ENCODE measurements at places on chromosomes 5 and 9.

GRCh38 chr9:114031037-114031630 lies 47.0 kb downstream of the AMBP start:
- no peak for DNase-seq

GRCh38 chr9:77177894-77178794 lies 810 bp downstream of the VPS13A start:
- no peak for DNase-seq

DNA sequence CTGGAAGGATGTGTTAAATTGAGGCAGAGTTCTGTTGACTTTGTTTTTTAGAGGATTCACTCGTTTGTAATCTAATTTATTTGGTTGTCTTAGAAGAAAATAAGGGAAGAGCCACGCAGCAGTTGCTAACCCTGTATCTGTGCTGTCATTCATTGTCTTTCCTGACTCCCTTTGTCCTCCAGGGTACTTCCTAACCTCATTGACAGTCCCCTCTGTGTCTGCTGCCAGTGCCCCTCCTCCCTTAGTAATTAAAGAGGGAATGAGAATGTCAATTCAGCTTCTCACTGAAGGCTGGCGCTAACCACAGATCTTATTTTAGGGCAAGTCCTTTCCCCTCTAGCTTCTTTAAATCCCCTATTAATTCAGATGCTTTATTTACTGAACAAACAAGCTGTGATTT lies 84.0 kb downstream of the MAST4 start:
- no peak for DNase-seq

DNA sequence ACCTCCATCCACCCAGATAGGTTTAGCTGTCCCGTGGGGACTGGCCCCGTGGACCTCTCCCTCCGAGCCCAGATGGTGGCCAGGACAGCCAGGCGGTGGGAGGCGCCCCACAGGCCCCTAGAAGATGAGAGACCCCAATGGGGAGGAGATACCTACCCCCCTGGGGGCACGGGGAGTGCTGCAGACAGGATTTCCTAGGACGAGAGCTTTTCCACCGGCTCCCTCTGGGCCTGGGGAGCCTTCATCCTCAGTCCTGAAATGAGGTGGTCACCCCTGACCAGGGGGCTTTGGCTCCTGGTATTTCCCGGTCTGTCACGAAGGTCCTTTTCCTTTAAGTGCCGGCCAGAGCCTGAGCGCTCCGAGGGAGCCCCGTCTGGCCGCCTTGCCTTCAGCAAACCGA lies 46.8 kb downstream of the MRPL36 start:
- DNase-seq, result no peak

DNA sequence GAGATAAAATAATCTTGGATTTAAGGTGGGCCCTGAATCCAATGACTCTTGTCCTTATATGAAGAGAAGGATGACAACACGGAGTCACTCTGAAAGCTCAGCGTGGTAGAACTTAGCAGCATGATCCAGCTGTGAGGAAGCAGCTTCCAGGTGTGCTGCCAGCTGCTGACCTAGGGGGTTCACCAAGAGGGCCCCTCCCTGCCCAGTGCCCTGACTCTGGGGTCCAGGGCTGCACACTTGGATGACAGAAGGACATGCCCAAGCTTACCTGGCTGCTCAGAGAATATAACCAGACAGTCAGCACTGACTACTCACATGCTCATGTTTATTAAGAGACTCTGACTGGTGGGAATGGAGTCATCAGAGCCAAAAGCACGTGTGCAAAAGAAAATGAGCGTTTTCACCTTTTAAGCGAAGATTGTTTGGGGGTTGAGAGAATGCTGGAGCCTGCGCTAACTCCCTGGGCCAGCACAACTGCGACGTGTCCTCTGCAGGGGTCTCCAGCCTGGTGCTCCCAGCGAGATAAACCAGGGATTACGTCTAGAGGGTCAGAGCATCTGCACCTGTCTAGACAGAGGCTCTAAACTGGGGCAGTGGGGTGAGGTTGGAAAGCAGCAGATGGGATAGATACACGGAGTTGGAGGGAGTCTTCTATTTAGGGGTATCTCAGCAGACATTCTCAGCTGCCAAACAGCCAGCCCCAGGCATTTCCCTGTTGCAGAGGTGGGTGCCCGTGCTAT lies 41.3 kb downstream of the ROPN1L start:
- no peak for DNase-seq

GRCh38 chr9:80437091-80437640 lies 865.4 kb downstream of the TLE4 start:
- no peak for DNase-seq

- peak; percentile 17 for DNase-seq
Measured at GRCh38 chr5:64074533-64074932, 91.1 kb upstream of the RNF180 start.

DNA sequence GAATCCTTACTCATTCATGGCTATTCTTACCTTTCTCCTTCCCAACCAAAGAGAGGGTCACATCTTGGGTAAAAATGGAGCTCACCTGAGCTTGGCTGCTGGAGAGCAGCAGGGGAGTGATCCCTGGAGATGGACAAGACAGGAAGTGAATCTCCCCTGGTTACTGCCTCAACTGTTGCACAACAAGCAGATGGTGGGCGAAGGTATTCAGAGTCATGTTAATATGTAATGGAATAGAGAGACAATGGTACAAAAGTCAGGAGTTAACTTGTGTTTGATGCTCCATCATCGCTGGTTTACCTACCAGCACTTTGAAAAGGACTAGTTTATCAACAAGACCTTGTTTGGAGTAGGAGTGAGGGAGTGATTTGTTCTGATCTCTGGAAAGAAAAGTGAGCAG lies 13.0 kb upstream of the PLPP1 start:
- DNase-seq, result no peak

- no peak for DNase-seq
Measured at GRCh38 chr9:92385477-92385876, 18.9 kb downstream of the OGN start.

DNA sequence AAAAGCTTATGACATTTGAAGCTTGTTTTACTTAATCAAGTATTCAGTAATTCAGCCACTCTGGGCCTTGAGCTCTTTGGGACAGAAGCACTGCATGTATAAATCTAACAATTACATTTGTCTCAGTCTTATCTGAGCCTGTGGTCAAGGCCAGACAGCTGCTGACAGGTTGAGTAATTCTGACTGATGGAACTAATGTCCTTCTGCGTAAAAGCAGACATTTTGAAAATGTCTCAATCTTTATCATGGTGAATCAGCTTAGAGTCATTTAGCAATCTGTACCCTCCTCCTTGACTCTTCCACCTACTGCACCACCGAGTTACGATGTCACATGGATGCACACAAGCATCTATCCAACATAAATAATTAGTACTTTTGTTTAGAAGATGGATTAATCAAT lies 400.0 kb downstream of the ARRDC3 start:
- no peak for DNase-seq

GRCh38 chr9:36820392-36820861 lies 213.6 kb downstream of the PAX5 start:
- DNase-seq, result no peak

DNA sequence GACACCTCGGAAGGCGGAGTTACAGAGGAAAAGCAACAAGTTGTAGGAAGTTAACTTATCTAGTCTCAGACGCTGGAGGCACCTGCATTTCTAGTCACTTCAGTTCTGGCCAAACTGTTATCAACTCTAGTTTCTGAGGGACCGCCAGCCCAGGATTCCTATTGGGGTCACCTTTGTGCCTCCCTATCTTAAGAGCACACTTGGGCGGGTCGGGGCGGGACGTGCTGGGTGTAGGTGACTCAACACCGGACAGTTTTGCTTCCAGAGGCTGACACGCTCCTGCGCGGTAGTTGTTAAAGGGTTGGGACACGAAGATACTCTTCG lies 679 bp upstream of the KDM4C start:
- peak; percentile 8 for DNase-seq

DNA sequence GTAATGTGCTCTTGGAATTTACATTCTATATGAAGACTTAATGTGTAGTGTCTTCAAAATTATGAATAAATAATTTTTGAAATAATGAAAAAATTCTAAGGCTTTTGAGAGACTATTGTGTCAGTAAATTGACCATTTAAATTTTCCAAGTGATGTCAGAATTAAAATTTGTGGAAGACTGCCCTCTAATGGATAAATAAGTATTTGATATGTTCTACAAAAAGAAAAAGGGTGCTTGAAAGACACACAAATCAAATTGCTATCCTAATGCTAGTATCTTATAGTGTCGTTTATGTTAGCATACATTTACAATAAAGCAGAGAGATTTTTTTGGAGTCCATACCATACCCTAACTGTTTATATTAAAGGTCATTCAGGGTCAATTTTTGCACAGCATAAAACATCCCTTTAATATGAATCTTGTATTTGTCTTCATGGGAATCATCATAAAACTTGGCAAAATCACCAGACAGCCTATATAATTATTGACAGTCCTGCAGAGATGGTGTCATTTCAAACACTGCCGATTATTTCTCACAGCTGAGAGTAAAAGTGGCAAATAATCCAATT lies 120.8 kb upstream of the SLC27A6 start:
- no peak for DNase-seq

DNA sequence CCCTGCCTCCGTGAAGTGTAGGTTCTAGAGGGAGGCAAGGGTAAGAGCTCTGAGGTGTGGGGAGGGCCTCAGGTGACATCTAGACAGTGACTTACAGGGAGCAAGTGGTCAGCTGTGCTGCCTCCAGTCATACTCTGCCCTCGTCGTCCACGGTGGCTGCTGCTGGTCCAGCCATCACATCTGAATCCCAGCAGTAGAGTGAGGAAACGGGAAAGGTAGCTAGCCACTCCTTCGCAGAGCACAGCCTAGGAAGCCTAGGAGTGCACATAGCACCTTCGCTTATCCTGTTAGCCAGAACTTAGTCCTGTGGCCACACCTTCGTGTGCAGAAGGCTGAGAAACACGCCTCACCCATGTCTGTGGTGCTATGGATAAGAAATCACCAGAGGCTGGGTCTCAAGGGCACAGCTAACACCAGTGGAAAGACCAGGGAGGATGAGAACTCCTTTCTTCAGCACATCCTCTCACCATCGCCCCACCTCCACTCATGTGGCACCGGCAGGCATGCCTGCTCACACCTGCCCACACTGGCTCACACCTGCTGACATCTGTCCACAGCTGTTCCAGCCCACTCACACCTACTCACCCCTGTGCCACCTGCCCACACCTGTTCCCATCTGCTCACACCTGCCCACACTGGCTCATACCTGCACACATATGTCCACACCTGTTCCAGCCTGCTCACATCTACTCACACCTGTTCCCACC lies 44.5 kb upstream of the SLC6A19 start:
- no peak for DNase-seq

DNA sequence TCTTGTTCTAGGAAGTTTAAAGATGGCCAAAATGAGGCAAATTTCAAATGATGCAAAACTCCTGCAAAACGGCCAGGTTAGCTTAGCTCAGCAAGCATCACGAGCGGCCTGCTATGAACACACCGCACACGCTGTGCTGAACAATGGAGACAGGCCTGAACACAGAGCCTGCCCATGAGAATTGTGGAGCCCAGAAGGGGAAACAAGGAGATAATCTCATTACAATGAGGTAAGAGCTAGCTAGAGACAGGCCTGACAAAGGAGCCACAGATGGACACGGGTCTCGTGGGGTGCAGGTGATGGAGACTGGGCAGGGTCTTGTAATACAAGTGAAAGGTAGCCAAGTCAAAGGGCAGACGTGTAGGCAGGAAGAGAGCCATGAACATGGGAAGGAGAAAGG lies 50.2 kb downstream of the PSMB7 start:
- no peak for DNase-seq

DNA sequence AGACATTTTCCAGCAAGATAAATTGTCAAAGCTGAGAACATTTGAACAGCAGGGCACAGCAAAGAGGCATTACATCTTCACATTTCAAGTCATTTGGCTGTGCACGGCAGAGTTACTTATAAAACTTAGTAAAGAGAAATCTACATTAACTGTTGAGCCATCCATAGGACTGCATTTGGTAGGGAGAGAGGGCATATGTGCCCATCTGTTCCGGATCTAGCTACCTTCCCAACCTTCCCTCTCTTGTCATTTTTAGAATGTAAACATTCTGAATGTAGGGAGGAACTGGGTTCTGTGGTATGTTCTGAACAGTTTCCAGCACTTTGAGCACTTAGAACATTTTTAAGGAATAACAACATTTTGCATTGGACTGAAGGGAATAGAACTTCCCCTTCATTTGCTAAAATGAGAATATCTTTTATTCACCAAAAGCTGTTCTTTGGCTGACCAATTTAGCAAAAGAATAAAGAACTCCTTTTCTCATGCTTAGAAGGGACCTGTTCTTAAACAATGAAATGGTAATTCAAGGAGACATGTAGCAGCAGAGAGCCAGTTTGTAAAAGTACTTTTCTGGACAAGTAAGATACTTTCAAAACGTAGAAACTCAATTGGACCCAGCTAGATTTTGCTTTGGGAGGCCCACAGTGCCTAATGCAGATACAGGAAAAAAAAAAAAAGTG lies 104.4 kb downstream of the CETN3 start:
- no peak for DNase-seq

DNA sequence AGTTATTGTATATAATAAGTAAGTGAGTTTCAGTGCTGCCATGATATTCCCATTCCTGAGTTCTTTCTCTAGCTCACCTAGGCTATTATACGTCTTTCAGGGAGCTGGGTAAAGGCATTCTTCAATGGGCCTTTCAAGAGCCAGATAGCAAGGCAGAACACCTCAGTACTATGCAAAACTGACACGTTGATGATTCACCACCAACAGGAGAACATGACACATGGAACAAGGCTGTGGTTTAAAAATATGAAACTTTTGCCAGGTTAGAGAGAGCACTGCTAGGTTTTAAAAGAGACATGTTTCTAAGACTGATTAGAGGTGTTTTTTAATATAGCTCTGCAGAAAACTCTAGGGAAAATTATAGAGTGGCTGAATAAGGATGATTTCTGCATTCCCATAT lies 95.9 kb downstream of the UGCG start:
- DNase-seq, result no peak

DNA sequence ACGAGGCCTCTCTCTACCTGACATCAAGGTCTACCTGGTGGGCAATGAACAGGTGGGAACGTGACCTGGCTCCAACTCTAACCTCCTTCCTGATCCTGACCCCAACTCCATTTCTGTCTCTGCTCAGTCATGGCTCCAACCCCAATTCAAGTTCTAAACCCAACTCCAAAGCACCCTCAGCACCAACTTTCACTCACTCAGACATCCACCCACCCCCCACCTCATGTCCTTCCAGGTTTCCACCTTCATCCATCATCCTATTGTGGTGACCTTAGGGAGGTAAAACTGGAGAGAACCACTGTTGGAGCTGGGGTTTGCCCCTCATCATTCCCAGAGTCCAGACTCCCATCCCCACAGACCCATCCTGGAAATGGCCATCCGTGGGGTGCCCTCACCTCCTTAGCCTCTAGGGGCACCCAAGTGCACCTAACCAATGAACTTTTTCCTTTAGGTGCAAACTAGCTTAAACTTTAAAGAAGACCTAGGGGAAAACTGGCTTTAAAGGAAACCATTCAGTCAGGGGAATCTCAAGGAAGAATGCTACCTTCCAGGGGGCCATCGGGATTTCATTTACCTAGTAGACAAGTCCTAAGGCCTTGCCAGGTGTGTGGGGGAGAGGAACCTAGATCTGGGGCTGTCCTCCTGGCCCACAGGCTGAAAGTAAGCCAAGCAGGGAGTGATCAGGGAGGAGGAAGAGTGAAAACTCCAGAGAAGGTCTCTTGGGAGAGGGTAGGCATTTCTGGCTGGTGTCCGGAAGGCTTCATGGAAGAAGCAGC lies 11.3 kb downstream of the RGS14 start:
- no peak for DNase-seq
